ENCODE measurements at places on chromosomes 7 and 10.

DNA sequence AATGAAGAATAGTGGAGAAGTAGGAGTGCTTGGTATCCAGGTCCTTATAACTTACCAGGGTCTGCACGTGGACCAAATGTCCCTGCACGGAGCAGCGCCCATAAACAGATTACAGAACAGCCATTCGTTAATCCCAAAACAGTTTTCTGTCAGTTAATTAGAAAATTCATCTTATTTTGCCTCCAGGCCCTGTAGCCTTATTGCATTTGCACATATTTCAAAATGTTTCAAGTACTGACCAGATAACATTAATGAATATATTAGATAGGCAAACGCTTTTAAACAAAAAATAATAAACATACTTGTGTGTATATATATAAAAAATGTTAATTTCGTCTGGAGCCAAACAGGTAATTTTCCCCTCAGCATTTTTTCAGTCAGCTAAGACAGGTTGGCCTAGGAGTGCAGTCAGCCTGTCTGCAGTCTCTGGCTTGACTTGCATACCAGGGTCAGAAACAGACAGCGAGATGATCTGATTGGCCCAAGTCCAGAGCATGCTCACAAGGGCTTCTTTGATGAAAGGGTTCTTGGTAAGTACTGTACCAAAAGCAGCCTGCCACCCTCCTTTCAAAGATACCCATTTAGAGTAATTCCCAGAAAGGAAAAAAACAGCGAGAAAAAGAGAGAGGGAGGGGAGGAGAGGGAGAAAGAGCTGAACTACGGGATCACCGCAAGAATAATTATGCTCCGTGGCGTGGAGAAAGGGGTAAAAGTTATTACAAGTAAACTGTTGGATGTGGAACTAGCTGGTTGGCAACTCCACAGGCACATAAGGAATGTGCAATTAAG is 194.4 kb upstream of the TCF7L2 start:
- DNase-seq, result no peak

- DNase-seq, result no peak
Observed at GRCh38 chr7:57199252-57199651, 67.0 kb upstream of the ZNF479 start.

DNA sequence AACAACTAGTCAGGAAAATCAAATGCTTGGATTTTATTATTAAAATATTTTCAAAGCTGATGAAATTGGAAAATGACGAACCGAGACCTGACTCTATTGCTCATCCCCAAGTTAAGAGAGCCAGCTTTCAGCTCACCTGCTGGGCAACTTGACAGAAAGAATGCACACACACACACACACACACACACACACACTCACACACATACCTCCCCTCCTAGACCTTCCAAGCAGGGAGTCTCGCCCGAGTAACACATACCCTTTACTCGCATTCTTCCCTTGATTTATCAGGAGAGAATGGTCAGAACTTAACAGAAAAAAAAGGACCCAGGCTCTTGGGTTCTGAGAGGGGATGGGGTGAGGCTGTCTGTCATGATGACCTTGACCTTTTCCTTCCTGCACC is 19.1 kb downstream of the GPRIN2 start:
- DNase-seq, result no peak

- DNase-seq, result peak; percentile 70
Observed at GRCh38 chr10:16777473-16778370, 39.5 kb downstream of the RSU1 start.

DNA sequence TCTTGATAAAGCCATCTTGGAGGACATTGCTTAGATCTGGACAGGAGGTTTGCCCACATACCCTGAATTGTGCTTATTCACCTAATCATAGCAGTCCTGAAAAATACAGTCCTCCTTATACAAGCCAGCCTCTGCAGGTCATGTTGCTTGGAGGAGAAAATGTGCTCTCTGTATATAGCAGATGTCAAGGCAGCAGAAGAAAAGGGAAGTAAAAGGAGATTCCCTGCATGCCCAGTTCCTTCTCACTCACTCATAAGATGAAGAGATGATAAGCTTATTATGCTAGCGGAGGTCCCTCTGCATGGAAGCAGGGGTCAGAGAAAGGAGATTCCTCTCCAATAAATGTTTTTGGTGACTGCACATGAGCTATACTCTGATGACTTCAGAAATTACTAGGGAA is 458.8 kb upstream of the ZMIZ1 start:
- DNase-seq, result no peak

GRCh38 chr7:99385564-99385963 is 11.0 kb downstream of the ARPC1B start:
- DNase-seq, result no peak

DNA sequence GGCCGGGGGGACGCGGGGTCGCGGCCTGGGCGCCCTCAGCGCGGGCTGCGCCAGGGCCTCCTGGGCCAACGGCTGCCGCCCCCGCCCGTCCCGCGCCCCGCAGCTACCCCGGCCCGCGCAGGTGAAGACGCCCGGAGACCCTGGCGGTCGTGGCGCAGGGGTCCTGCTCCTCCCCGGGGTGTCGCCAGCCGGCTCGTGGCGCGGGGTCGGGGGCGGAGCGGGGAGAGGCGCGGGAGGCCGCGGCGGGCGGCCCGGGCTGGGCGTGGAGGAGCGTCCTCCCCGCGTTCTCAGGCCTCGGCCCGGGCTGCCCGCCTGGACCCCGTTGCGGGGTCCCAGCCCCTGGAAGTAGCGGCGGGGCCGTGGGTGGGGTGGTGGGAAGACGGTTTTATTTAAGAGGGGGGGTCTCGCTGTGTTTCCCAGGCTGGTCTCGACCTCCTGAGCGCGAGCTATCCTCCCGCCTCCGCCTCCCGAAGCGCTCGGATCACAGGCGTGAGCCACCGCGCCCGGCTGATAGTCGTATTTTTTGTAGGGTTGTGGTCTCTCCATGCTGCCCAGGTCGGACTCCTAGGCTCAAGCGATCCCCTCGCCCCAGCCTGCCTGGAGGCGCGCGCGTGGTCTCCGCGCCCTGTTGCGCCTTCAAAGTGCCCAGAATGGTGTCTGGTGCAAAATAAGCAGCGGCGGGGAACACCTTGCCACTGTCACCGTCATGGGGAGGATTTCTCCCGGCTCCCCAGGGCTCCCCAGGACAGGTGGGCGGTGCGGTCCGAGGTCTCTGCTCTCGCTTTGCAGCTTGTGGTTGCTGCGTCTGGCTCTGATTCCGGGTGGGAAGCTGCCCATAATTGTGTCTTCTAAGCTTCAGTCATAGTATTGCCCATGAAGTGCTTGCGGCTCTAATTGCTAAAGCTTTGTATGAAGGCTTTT is 15.3 kb upstream of the SUN1 start:
- peak; percentile 31 for DNase-seq

GRCh38 chr10:74750848-74751274 is 75.5 kb upstream of the KAT6B start:
- DNase-seq, result peak; percentile 14

- no peak for DNase-seq
Observed at GRCh38 chr7:144011458-144012230, 11.5 kb downstream of the OR6B1 start.

DNA sequence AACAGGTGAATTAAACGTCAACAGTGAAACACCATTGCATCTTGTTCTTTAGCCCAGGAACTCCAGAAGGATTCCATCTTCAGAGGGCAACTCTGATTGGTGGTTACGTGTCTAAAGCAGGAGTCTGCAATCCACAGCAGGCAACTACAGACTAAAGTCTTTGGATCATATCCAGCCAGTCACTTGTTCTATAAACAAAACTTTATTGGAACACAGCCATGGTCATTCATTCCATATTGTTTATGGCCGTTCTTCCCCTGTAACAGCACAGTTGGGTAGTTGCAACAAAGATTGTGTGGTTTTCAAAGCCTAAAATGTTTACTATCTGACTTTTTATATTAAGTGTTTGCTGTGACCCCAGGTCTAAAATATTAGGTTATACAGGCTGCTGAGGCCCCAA is 94.7 kb upstream of the IMMP2L start:
- DNase-seq, result no peak

GRCh38 chr7:150516956-150517745 is 2.5 kb downstream of the GIMAP7 start:
- DNase-seq, result peak; percentile 54

DNA sequence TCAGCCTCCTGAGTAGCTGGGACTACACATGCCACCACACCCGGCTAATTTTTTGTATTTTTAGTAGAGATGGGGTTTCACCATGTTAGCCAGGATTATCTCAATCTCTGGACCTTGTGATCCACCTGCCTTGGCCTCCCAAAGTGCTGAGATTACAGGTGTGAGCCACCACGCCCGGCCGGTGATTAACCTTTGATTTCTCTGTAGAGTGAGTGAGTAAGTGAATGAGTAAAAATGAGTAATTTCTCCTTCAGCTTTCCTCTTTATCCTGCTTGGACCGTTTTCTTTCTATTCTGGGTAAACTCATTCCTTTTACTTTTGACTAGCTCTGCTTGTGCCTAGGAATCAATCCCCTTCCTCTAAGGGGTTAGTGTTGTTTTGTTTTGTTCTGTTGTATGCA is 36.8 kb downstream of the ST7 start:
- no peak for DNase-seq

DNA sequence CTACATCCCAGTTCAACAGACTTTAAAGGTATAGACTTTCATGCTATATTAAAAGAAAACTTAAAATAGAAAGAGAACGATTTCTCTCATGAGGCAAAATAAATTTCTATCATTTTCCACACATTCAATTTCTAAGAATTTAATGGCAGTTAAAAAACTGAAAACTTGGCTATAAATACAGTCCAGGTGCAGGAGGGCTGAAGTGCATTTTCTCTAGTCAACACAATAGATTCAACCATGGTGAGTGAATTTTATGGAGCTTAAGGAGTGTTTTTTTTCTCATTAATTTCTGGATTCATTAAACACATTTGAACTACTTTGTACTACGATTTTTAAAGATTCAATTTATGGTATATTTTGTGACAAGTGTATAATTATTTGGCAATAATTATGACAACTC is 240.8 kb upstream of the SLC26A5 start:
- no peak for DNase-seq

DNA sequence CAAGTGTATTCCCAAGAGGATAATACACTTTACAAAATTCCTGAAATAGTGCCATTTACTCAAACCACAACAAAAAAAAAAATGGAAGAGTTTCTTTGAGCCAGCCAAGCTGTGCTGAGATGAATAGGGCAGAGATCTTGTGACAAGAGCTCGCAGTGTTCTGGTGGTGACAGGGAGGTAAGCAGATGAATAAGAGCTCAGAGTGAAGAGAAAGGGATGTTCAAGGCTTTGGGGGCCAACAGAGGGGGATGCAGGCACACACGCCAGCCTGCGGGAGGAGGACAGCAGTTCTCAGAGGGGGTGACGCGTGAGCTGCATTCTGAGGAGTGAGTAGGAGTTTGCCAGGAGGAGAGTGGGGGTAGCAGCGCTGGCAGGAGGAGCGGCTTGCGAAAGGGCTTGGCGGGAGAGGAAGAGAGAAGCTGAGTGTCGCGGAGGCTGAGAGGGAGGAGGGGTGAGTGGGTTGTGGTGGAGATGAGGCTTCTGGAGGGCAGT is 194.4 kb upstream of the IMMP2L start:
- DNase-seq, result no peak

GRCh38 chr7:154777023-154777422 is 225.9 kb downstream of the PAXIP1 start:
- DNase-seq, result no peak
